ENCODE measurements at places on chromosomes 1 and 21. TPM values are rescaled to one million over a fixed set of nuclear protein-coding genes. Genes with fewer than 3 reads are reported as not detected.

The SMCP gene
- total RNA-seq, result not detected

The MAP10 gene
- total RNA-seq, result 1.1 TPM

The DUSP10 gene
- total RNA-seq, result 1.7 TPM

The EPHA8 gene
- 0.03 TPM for total RNA-seq

The KIF26B gene
- total RNA-seq, result 0.06 TPM

The REN gene
- not detected for total RNA-seq

The IFNGR2 gene
- 55.8 TPM for total RNA-seq

The TFB2M gene
- 34.1 TPM for total RNA-seq

The KANK4 gene
- total RNA-seq, result 0.32 TPM

The IVL gene
- not detected for total RNA-seq

The TNFRSF9 gene
- 2.9 TPM for total RNA-seq

The KIF1B gene
- total RNA-seq, result 10.5 TPM

The RPE65 gene
- total RNA-seq, result not detected

The AMY1C gene
- not detected for total RNA-seq

The PEAR1 gene
- total RNA-seq, result 5.9 TPM

The AVPR1B gene
- total RNA-seq, result not detected

The DDR2 gene
- 0.47 TPM for total RNA-seq
